Activated CD8-positive, alpha-beta memory T cell treated with anti-CD3 and anti-CD28 coated beads, Interleukin-2, amount 10 ng/mL, durations not matched to agents 7 days and 5 days (primary cell): ENCODE measurements at places on chromosomes 7 and 10.

GRCh38 chr10:70693619-70694335 is 21.5 kb downstream of the ADAMTS14 start:
- DNase-seq, result no peak

DNA sequence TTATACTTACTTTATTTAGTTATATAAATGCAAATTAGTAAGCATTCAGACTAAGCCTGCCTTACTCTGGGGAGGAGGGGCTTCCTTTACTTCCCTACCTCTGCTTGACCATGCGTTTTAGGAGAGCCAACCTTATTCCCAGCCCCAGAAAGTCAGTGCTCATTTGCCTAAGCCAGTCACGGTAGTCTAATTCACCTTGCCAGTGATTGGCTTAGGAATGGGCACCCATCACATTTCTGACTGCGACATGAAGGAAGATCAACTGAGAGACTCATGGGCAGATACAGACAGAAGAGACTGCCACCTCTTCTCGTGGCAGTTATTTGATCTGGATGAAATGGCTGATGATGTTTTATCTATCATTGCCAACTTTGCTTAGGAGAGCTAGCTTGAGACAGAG is 29.5 kb downstream of the RPA3 start:
- no peak for DNase-seq

DNA sequence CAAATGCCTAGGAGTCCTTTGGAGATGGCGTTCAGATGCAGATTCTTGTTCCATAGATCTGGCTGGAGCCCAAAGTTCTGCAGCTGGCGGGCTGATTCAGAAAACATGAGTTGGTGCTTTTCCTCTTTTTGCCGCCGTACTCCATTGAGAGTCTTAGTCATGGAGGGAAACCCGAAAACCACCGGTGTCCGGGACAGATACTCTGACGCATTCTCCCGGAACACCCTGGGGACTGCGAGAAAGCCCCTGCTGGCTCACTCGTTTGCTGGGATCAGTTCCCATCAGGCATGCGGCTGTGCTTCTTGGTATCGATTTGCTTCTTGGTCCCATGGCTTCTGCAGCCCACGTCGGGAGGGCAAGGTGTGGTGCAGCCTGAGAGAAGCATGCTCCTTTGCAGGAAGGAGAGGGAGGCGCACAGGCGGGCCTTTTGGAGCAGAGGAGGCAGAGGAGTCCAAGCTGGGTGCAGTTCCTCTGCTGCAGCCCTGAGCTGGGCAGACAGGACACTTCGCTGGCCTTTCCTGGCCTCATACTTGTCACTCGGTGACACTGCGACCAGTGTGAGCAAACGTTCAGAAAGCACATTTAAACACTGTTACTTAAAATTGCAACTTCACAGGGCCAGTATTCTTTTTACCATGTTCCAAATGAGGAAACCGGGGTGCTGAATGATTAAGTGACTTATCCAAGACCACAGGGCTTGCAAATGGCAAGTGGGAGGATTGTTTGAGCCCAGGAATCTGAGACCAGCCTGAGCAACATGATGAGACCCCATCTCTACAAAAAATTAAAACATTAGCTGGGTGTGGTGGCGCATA is 30.6 kb upstream of the PFKFB3 start:
- DNase-seq, result no peak

GRCh38 chr10:118873091-118873737 is 118.4 kb upstream of the CACUL1 start:
- no peak for DNase-seq

GRCh38 chr7:149109969-149110368 is 16.2 kb downstream of the ZNF425 start:
- no peak for DNase-seq

DNA sequence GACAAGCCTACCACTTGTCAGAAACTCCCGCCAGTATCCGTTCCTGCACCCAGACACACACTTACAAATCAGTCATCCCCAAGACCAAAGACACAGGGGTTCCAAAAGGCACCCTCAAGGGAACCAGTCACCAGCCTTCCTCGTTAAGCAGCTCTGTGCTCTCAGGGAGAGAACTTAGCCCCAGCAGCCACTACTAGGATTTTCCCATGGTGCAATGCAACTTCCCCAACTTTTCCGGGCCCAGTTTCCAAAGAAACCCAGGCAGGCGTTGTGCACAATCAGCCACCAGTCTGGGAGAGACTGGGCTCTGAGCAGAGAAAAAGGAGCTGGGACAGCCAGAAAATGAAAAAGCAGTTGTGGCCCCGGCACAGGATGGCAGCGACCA is 1.2 kb downstream of the DLG5 start:
- DNase-seq, result no peak

- DNase-seq, result no peak
Measured at GRCh38 chr10:31709028-31709427, 219.6 kb downstream of the ARHGAP12 start.

DNA sequence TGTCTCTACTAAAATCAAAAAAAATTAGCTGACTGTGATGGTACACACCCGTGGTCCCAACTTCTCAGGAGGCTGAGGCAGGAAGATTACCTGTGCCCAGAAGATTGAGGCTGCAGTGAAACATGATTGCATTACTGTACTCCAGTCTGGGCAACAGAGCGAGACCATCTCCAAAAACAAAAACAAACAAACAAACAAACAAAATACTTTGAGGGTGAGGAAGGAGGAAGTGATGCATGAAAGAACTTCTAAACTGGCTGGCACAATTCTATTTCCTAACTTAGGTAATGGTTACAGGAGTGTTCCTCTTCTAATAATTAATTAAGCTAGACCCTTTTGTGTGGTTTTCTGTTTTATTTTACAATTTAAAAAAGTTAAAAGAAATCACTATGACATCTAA is 15.5 kb downstream of the WAPL start:
- no peak for DNase-seq

DNA sequence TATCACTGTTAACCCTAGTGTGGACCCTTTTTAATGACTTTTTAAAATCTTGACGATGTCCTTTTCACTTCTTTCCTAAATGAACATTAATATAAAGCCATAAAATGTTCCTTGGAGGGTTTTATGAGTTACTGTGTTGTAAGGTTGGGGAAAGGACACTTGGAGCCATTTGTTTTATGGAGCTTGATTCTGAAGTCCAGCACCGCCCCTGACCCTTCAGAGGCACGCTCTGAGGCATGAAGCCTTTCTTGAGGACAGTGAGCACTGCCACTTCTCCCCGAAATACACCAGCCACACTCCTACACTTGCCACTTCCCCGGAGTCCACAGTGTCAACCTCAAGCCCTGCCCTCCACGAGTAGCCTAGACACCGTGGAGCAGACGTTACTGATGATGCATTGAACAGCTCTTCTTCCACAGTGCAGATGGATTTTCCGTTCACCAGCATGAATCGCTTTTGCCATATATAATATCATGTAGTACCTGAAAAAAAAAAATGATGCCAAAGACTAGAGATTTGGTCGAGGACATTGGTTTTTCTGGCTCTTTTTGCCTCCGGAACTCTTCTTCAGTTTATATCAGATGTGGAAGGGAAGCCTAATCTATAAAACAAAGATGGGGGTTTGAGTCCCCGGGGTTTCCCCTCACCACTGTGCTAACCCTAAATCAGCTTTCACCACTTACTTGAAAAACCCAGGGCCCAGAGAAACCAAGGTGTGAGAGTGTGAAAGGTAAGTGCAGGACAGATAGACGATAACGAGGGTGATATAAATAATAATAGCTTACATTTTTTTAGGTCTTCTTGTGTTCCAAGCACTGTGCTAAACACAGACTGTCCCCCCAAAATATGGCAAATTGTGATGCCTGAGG is 652.6 kb upstream of the GALNT17 start:
- DNase-seq, result no peak

GRCh38 chr10:129772468-129773358 is 191.4 kb downstream of the EBF3 start:
- peak; percentile 9 for DNase-seq

DNA sequence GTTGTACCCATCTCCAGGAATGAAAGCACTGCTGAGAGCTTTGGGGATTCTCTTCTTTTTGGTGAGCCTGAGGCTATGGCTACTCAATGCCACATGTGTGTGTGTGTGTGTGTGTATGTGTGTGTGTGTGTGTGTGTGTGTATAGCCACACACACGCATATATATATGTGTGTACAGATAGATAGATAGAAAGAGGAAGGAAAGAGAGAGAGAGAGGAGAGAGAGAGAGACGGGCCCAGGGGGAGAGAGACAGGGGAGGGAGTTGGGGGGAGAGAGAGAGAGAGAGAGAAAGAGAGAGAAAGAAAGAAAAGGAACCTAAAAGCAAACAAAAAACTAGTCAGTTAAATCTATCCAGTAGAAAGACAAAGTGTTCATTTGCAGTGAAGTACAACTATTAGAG is 8.3 kb downstream of the SLC13A4 start:
- DNase-seq, result no peak

GRCh38 chr7:45812946-45813345 is 59.9 kb downstream of the CCDC201 start:
- DNase-seq, result no peak

DNA sequence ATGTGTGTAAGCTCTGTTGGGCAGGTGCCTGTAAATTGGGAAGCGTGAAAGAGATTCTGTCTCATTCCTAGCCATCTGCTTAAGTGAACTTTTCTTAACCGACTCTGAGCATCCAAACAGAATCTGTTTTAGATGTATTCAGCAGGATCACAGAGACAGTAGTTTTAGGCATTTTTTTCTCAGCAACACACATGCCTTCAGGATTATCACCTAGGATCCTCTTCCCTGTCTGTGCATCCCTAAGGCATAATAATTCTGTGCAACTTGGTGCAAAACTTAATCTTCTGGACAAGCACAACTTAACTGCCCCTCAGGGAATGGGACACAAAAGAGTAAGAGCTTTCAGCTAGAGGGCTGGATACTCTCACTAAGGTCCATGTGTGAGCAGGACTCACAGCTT is 284.8 kb downstream of the C7orf25 start:
- DNase-seq, result no peak

DNA sequence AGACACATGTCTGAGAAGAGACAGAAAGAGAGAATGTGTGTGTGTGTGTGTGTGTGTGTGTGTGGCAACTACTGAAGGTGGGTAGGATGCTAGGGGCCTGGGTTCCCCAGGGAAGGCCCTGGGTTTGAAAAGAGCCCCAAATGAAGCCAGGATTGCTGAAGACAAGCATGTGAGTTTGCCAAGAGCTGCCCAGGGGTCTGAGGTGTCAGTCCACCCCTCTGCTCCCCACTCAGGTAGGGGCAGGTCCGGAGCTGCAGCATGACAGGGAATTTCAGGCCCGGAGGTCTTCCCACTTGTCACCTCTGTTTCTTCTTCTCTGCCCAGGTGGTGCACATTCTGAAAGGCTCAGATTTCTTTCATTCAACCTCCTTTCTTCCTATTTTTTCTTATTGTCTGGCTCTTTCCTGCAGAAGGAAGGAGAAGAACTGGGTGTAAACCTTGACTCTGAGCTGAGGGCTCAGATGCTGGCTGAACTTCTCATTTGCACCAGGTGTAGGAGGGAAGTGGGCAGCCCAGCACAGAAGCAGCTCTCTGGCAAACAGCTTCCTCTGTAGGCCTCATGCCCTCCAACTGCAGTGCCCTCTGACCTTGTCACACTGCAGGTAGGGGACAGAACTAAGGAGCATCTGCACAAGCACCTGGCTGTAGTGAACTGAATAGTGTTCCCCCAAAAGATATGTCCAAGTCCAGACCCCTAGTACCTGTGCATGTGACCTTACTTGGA is 79.6 kb upstream of the LRRC4 start:
- DNase-seq, result no peak

GRCh38 chr7:150368884-150369747 is 494 bp downstream of the REPIN1 start:
- peak; percentile 65 for DNase-seq

GRCh38 chr10:49154641-49155040 is 20.8 kb upstream of the FAM170B start:
- DNase-seq, result no peak

- DNase-seq, result no peak
Measured at GRCh38 chr10:130029209-130029608, 65.1 kb upstream of the EBF3 start.

DNA sequence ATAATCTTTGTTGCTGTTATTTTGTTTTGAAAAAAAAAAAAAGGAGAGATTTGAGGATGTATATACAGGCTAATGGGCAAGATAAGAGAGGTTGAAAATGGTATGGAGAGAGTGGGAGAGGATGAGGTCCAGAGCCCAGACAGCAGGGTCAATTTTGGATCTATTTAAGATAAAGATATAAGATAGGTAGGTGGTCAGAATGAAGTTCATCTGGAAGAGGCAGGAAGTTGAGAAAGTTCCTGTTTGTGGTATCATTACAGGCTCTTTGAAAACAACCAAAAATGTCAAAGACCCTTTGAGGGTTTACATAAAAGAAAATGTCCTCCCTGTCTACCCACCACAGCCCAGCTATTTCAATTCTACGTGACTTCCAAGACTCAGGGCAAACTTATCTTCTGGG is 7.5 kb downstream of the CEP41 start:
- no peak for DNase-seq

DNA sequence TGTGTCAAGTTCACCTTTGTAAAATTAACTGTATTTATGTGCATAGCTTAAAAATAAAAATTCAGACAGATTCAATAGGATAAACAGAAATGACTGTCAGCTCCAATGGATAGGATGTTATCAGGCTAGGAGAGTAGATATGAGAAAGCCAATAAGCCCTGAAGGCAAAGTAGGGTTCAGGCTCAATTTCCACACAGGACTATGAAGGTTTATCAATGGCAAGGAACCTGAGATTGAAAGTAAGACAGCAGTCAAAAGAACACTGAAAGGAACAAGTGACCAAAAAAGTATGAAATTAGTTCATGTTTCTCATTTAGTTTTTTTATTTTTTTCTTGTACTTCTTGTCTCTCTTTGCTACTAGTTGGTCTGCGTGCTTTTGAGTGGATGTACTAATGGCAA is 121.4 kb downstream of the ELMO1 start:
- DNase-seq, result no peak

DNA sequence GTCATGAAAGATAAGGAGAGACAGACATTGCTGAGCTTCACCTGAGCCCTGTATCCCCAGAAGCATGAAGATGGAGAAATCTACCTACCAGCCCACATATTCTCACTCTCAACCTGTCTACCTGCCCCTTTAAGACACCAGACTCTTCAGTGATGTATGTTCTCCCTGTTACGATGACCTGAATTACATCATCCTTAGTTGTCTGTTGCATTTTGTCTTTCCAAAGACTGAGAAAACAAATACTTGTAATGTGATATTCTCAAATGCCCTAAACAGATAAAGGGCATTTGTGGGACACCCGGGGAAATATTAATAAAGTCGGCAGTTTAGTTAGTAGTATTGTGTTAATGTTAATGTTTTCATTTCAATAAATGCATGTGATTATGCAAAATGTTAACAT is 305.8 kb upstream of the IGFBP3 start:
- DNase-seq, result no peak

DNA sequence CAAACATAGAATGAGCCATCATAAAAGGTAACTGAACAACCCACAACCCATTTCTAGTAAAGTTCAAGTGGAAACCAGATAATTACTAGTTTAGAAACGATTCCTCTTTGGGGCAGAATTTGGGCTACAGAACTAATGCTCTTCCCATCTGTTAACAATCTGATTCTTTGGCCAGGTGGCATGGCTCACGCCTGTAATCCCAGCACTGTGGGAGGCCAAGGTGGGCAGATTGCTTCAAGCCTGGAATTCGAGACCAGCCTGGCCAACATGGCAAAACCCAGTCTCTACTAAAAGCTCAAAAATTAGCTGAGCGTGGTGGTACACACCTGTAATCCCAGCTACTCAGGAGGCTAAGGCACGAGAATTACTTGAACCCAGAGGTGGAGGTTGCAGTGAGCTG is 18.5 kb downstream of the CYP51A1 start:
- no peak for DNase-seq

GRCh38 chr10:110252151-110252550 is 44.7 kb downstream of the MXI1 start:
- no peak for DNase-seq

GRCh38 chr10:44769450-44769849 is 141.7 kb upstream of the TMEM72 start:
- DNase-seq, result no peak
